HuH-7.5 (cell line): ENCODE measurements at places on chromosomes 6 and 20.

DNA sequence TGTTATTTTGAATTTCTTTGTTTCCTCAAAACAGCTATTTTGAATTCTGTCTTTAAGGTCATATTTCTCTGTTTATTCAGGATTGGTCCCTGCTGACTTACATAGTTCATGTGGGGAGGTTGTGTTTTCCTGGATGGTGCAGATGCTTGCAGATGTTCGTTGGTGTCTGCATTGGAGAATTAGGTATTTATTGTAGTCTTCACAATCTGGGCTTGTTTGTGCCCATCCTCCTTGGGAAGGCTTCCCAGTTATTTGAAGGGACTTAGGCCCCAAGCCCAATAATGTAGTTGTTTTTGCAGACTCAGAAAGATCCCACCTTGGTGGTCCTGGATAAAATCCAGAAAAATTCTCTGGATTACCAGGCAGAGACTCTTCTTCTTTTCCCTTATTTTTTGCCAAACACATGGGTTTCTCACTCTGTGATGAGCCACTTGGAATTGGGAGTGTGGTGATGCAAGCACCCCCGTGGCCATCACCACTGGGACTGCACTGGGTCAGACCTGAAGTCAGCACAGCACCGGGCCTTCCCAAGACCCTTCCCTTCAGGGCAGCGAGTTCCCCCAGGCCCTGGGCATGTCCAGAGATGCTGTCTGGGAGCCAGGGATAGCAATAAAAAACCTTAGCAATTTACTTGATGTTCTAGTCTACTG is 81.6 kb upstream of the EZR start:
- no peak for DNase-seq

DNA sequence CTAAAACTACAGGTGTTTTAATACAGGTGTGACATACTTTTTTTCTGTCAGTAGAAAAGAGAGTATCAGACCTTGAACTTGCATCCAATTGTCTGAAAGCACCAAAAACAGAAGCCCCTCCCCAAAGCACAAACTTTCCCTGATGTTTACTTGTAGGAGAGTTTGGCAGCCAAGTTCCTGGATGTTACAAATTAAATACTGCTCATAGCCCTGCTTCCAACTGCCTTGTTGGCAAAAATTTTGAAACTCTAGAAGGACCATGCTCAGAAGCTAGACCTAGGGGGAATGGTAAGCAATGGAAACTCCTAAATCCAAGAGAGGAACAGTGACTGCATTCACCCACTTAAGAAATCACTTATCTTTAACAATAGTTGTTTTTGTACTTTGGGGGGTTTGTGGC is 17.0 kb upstream of the ARG1 start:
- no peak for DNase-seq

GRCh38 chr6:1016329-1017302 is 295.3 kb upstream of the FOXQ1 start:
- DNase-seq = no peak

- DNase-seq = no peak
These were observed 25.2 kb downstream of the TGM3 start for GRCh38 chr20:2320813-2321658.

GRCh38 chr6:41551086-41551700 is 5.0 kb downstream of the FOXP4 start:
- DNase-seq = no peak

DNA sequence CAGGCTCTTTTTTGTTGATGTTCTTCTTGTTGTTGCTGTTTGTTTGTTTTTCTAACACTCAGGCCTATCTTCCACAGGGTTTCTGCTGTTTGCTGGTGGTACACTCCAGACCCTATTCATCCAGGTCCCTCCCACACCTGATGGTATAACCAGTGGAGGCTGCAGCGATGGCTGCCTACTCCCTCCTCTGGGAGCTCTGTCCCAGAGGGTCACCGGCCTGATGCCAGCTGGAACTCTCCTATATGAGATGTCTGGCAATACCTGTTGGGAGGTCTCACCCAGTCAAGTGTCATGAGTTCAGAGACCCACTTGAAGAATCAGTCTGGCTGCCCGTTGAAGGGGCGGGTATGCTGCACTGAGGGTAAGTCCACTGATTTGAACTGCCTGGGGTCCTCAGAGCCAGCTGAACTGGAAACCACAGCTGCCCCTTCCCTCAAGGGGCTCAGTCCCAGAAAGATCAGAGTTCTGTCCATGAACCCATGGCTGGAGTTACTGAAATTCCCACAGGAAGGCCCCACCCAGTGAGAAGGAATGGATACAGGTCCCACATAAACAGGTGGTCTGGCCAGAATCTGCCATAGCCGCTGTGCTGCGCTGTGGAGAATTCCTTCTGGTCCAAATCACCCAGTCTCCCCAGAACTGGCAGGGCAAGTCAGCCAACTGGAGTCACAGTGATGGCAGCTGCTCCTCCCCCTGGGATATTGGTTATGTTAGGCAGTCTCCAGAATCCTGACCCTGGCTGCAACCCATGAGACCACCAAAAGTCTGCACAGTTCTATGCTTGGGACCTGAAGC is 664.4 kb downstream of the FRK start:
- DNase-seq = no peak

GRCh38 chr6:250676-251075 is 41.6 kb upstream of the DUSP22 start:
- no peak for DNase-seq

- no peak for DNase-seq
These were observed 60.2 kb downstream of the SCML4 start for GRCh38 chr6:107763946-107764345.

GRCh38 chr6:71139249-71139648 is 149.4 kb upstream of the OGFRL1 start:
- DNase-seq = no peak

GRCh38 chr6:49733680-49734079 is 10.5 kb downstream of the CRISP3 start:
- DNase-seq = no peak

- DNase-seq = no peak
These were observed 163.2 kb upstream of the OLIG3 start for GRCh38 chr6:137657351-137657911.

DNA sequence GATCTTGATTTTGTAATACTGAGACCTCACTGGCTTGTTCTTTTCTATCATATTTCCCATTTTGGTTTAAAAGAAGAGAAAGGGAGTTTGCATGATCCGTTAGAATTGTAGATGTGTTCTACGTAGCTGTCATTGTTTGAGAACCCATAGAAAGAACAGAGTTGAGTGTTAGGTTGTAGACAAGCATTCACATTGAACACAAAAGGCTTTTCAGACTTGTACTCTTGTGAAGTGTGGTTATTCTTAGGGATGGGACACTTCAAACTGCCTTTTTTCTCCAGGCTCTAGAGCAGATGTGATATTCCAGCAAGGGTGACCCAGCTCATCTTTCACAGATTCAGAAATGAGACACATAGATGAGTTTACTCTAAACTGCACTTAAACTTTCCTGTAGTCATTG is 19.9 kb downstream of the FOXO3 start:
- no peak for DNase-seq

DNA sequence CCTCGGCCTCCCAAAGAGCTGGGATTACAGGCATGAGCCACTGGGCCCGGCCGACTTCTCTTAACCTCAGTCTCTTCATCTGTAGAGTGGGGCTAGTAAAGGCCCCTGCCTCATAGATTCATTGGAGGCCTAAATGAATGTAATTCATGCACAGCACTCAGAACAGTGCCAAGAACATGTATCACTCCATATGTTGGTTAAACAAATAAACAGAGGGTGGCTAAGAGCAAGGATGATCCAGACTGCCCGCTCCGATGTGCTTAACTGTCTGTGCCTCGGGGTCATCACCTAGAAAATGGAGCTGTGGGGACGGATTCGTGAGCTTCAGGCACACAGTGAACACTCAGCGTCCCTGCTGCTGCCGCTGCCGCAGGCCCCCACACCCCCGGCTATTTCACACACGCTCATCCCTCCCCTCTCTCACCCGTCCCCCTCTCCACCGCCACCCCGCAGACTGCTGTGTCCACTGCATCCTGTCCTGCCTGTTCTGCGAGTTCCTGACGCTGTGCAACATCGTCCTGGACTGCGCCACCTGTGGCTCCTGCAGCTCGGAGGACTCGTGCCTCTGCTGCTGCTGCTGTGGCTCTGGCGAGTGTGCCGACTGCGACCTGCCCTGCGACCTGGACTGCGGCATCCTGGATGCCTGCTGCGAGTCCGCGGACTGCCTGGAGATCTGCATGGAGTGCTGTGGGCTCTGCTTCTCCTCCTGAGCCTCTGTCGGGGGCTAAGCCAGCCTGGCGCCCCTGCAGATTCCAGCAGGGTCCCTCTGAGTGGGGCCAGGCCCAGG is 14.8 kb downstream of the MDFI start:
- no peak for DNase-seq

GRCh38 chr6:69846770-69847491 is 19.4 kb upstream of the COL19A1 start:
- no peak for DNase-seq

DNA sequence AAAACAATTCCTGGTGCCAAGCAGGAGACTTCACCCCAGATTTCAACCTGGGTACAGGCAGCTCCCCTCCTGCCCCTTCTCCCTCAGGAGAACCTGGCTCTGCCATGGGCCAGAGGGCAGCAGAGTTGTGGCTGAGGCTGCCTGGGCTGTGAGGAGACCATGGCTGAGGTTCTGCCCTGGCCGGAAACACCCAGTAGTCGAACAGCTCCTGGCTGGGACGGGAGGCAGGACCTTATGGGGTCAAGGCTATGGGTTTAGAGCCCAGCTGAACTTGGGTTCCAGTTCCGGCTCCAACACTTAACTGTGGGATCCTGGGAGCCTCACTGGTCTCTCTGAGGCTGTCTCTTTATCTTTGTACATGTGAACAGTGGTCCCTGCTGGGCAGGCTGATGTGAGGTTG is 8.5 kb downstream of the C6orf132 start:
- no peak for DNase-seq

DNA sequence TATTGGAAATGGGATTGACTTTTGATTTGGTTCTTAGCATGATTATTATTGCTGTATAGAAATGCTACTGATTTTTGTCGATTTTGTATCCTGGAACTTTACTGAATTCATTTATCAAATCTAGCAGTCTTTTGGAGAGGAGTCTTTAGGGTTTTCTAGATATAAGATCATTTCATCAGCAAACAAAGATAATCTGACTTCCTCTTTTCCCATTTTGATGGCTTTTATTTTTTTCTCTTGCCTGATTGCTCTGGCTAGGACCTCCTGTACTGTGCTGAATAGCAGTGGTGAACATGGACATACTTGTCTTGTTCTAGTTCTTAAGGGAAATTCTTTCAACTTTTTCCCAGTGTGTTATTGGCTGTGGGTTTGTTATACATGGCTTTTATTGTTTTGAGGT is 64.6 kb downstream of the ZC2HC1B start:
- DNase-seq = no peak

DNA sequence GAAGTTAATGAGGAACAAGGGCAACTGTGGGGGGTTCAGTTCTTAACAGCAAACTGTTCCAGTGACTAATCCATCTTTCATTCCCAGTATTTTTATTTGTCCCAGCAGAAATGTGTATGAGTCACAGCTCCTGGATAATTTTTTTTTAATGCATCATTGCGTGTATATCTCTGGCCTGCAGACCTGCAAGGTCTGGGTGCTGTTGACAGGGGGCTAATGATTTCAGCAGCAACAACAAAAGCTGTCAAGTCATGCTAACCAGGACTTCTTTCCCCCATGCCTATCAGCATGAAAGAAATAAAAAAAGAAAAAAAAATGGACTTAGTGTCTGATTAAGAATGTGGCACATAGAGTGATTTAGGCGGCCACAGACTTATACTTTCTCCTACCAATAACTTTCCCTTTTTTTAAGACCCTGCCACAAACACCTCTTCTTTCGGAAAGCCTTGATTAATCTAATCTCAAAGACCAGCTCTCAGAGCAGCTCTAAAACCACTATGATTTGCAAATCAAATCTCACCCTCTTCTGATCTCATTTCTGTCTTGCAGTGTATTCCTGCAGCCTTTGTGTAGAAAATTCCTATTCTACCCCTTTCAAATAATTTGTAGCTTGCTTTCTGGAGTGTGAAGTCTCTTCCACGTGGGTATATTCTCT is 14.2 kb upstream of the PREX1 start:
- no peak for DNase-seq

DNA sequence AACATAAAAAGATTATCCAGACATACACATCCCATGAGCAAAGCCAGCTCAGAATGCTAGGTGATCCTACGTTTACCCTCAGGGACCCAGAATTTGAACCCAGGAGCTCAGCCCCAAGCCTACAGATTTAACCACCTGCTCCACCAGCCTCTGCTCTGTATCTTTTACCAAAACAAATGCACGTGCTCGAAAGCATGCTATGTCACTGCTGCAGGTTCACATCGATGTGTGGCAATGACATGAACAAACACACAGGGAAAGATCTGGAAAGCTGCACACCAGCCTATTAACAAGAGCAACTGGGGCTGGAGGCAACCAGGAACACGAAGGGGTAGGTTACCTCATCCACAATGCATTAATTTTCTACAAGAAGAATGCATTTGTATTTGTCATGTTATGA is 32.1 kb downstream of the PREX1 start:
- DNase-seq = no peak

- DNase-seq = peak; percentile 18
These were observed 9.3 kb downstream of the TRAPPC3L start for GRCh38 chr6:116536216-116536621.

DNA sequence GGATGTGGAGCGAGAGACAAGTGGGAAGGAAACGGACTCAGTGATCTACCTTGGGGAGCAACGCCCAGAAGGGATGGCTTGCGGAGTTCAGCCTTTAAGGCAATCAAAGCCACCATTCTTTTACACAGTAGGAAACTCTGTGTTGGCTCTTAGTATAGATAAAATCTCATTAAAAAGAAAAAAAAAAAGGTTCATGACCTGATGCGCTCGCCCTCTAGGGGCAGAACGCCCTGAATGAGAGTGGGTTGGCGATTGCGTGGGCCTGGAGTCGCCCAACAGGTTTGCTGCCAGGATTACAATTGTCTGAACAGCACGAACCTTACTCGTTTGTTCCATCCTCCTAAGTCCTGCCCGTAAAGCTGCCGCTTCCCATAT is 1.2 kb downstream of the TPD52L1 start:
- DNase-seq = peak; percentile 23

GRCh38 chr6:116165596-116165995 is 39.7 kb upstream of the COL10A1 start:
- DNase-seq = no peak

DNA sequence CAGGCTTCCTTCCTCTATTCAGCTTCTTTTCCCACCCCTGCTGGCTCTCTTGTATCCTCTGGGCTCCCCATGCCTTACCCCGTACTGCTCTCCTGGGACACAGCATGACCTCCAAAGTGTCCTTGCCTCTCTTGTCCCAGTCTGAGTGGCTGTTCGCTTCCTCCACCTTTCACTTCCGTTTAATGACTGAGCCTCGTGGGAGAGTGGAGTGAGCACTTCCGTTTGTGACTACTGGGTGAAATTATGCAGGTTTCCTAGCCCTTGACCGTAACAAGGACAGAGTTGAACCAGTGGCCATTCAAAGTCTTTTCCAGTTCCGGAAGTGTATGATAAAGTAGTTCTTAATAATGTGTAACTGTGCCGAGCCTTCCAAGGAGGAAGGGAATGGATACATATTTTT is 109.2 kb downstream of the ARID1B start:
- DNase-seq = no peak
